CD4-positive, alpha-beta memory T cell (primary cell): ENCODE measurements at places on chromosomes 13 and 19. TPM values are rescaled to one million over a fixed set of nuclear protein-coding genes. Genes with fewer than 3 reads are reported as not detected.

DNA sequence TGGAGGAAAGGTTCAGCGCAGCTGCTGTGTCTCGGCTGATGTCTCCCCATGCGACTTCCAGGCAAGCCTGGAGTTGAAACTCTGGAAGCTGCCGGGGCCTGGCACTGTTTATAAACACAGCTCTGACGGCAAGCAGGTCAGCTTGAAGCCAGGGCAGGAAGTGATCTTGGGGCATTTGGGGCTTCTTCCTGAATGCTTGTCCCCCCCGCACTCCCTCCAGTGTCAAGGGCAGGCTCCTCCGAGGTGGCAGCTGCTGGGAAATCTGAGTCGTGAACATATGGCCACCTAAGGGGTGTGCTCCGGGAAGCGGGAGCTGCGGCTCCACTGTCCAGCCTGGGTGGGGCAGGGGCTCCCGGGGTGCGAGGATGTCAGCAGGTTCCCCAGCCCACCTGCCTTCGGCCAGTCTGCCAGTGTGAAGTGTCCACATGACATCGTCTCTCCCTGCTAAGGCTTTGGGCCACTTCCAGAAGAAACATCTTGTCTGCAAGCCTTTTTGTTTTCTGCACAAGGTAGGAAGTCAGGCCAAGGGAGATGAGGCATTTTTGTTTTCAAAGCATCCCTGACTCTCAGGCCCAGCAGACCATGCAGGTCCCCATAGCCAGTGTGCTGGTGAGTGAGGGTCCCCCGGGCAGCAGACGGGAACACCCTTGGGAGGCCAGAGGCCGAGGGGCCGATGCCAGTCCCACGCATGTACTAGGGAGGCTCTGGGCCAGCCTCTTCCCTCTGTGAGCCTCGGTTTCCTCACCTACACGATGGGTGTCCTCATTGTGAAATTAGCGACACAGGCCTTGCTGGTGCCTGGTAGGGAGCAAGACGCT is 2.7 kb downstream of the PIAS4 start:
- no peak for DNase-seq
- no peak overlapping the region for H3K27ac ChIP-seq
- peaks cover 10% of the 10 kb centered on the region for H3K36me3 ChIP-seq
- H3K27me3 ChIP-seq: no peaks in the 10 kb centered on the region
- no peak overlapping the region for H3K4me3 ChIP-seq

GRCh38 chr19:34493649-34494044 is 12.1 kb downstream of the WTIP start:
- no peaks in the 10 kb centered on the region for H3K4me1 ChIP-seq
- no peaks in the 10 kb centered on the region for H3K27me3 ChIP-seq
- no peaks in the 10 kb centered on the region for H3K36me3 ChIP-seq
- DNase-seq: no peak
- H3K4me3 ChIP-seq: no peak overlapping the region

Gene HCN2
- polyA plus RNA-seq: not detected

- H3K27ac ChIP-seq: no peak overlapping the region
- no peak for DNase-seq
- H3K36me3 ChIP-seq: peaks cover 43% of the 10 kb centered on the region
- peaks cover 3% of the 10 kb centered on the region for H3K4me1 ChIP-seq
- no peaks in the 10 kb centered on the region for H3K27me3 ChIP-seq
- H3K4me3 ChIP-seq: no peak overlapping the region
Observed at GRCh38 chr19:7931221-7932061, 5.5 kb upstream of the CTXN1 start.

DNA sequence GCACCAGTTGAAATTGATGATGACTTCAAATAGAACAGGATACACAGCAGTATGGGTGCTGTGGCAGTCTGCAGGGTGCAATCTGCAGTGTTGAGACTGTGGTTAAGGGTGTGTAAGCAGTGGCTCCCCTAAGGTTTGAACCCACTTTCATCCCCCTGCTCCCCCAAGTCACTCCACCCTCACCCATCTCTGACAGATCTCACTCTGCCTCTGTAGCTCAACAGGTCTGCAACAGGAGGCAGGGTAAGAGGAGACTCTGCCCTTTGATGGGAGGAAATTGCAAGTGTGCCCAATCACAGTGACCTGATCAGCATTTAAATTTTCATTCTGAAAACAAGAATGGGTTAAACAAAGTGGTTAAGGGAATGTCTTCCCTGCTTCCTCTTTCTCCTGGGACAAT is 92.4 kb downstream of the DCT start:
- no peaks in the 10 kb centered on the region for H3K27me3 ChIP-seq
- DNase-seq: no peak
- H3K4me3 ChIP-seq: no peak overlapping the region
- H3K27ac ChIP-seq: no peak overlapping the region
- no peaks in the 10 kb centered on the region for H3K36me3 ChIP-seq

Gene ZNF841
- polyA plus RNA-seq: 2.3 TPM

DNA sequence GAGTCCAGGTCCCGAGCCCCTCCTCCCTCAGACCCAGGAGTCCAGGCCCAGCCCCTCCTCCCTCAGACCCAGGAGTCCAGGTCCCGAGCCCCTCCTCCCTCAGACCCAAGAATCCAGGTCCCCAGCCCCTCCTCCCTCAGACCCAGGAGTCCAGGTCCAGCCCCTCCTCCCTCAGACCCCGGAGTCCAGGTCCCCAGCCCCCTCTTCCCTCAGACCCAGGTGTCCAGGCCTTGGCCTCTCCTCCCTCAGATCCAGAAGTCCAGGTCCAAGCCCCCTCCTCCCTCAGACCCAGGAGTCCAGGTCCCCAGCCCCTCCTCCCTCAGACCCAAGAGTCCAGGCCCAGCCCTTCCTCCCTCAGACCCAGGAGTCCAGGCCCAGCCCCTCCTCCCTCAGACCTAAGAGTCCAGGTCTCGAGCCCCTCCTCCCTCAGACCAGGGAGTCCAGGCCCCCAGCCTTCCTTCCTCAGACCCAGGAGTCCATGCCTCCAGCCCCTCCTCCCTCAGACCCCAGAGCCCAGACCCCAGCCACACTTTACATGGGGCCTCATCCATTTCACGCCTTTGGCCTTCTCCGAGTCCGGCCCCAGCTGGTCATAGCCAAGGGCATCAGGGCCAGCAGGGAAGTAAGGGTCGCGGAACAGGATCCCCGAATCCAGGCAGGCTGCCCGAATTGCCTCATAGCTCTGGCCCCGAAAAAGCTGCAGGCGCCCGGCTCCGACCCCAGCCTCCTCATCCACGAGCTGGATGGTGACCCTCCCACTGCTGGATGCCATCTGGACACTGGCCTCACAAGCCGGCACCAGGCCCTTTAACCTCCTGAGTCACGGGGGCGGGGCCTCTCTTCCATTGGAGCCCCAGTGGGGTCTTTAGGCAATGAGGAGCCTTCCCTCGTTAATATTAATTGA is 628 bp downstream of the CAPN12 start:
- H3K27ac ChIP-seq: no peak overlapping the region
- DNase-seq: no peak
- no peaks in the 10 kb centered on the region for H3K27me3 ChIP-seq
- no peaks in the 10 kb centered on the region for H3K36me3 ChIP-seq

- peaks cover 76% of the 10 kb centered on the region for H3K4me1 ChIP-seq
- H3K27ac ChIP-seq: no peak overlapping the region
- H3K27me3 ChIP-seq: no peaks in the 10 kb centered on the region
- H3K4me3 ChIP-seq: no peak overlapping the region
- no peaks in the 10 kb centered on the region for H3K36me3 ChIP-seq
Observed at GRCh38 chr13:50914176-50914700, 4.6 kb downstream of the RNASEH2B start.

GRCh38 chr13:93689333-93689732 is 462.7 kb downstream of the GPC6 start:
- no peak for DNase-seq
- H3K4me1 ChIP-seq: no peaks in the 10 kb centered on the region
- H3K27me3 ChIP-seq: no peaks in the 10 kb centered on the region
- H3K27ac ChIP-seq: no peak overlapping the region
- no peaks in the 10 kb centered on the region for H3K36me3 ChIP-seq
- H3K4me3 ChIP-seq: no peak overlapping the region

Gene CD37
- 192 TPM for polyA plus RNA-seq

Gene PNPLA6
- polyA plus RNA-seq: 4.7 TPM

- H3K27me3 ChIP-seq: no peaks in the 10 kb centered on the region
- no peak overlapping the region for H3K27ac ChIP-seq
- no peak for DNase-seq
- no peaks in the 10 kb centered on the region for H3K36me3 ChIP-seq
- no peaks in the 10 kb centered on the region for H3K4me1 ChIP-seq
- no peak overlapping the region for H3K4me3 ChIP-seq
Observed at GRCh38 chr13:68550330-68550729, 1320.2 kb upstream of the PCDH9 start.

- DNase-seq: no peak
- no peak overlapping the region for H3K27ac ChIP-seq
- no peaks in the 10 kb centered on the region for H3K27me3 ChIP-seq
- no peak overlapping the region for H3K4me3 ChIP-seq
- no peaks in the 10 kb centered on the region for H3K4me1 ChIP-seq
- H3K36me3 ChIP-seq: no peaks in the 10 kb centered on the region
Observed at GRCh38 chr13:61725806-61726205, 310.2 kb upstream of the PCDH20 start.

Gene PRSS57
- polyA plus RNA-seq: not detected

Gene S1PR2
- 1.4 TPM for polyA plus RNA-seq

GRCh38 chr13:49615836-49616675 is 12.3 kb upstream of the ARL11 start:
- H3K4me1 ChIP-seq: no peaks in the 10 kb centered on the region
- H3K27ac ChIP-seq: no peak overlapping the region
- no peaks in the 10 kb centered on the region for H3K36me3 ChIP-seq
- no peaks in the 10 kb centered on the region for H3K27me3 ChIP-seq
- H3K4me3 ChIP-seq: no peak overlapping the region

Gene IL12RB1
- polyA plus RNA-seq: 55.1 TPM

DNA sequence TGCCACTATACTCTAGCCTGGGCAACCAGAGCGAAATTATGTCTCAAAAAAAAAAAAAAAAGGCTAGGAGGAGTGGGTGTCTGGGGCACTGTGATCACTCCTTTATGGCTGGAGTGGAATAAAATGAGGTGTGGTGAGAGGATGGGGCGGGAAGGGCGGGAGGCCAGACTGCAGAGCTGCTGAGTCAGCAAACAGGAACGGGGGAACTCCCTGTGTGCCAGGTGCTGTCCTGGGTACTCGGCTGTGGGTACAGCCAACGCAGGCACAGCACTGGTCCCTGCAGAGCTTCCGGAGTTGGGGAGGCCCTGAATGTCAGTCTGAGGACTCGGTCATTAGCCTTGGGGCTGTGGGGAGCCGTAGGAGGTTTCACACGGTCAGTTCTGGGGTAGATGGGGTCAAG is 5.7 kb downstream of the PRPF31 start:
- peaks cover 60% of the 10 kb centered on the region for H3K36me3 ChIP-seq
- no peak for DNase-seq
- peaks cover 11% of the 10 kb centered on the region for H3K4me1 ChIP-seq
- H3K4me3 ChIP-seq: no peak overlapping the region
- no peak overlapping the region for H3K27ac ChIP-seq

DNA sequence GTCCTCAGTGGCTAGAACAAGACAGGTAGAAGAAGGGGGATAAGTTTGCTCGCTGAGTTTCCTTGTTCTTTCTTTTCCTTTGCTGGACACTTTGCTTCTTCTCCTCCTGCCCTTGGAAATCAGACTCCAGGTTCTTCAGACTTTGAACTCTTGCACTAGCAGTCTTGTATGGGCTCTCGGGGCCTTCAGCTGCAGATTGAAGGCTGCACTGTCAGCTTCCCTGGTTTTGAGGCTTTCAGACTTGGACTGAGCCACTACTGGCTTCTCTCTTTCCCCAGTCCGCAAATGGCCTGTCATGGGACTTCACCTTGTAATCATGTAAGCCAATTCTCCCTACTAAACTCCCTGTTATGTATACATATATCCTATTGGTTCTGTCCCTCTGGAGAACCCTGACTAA is 379.8 kb downstream of the NDFIP2 start:
- no peak for DNase-seq
- no peaks in the 10 kb centered on the region for H3K4me1 ChIP-seq
- H3K4me3 ChIP-seq: no peak overlapping the region
